ENCODE measurements at places on chromosomes 4 and X. TPM values are rescaled to one million over a fixed set of nuclear protein-coding genes. Genes with fewer than 3 reads are reported as not detected.

- H3K27ac ChIP-seq = no peak overlapping the region
- no peaks in the 10 kb centered on the region for H3K36me3 ChIP-seq
- H3K4me1 ChIP-seq = no peaks in the 10 kb centered on the region
- H3K27me3 ChIP-seq = no peaks in the 10 kb centered on the region
- no peak for ATAC-seq
These were observed 96.2 kb downstream of the RBM46 start for GRCh38 chr4:154877110-154877760.

Gene MAGEA3
- not detected for total RNA-seq

Gene CXCL10
- 2.1 TPM for total RNA-seq

GRCh38 chr4:47010912-47011446, 17.6 kb upstream of the GABRA4 start:
- no peaks in the 10 kb centered on the region for H3K36me3 ChIP-seq
- no peaks in the 10 kb centered on the region for H3K4me1 ChIP-seq
- H3K27me3 ChIP-seq = no peaks in the 10 kb centered on the region
- H3K4me3 ChIP-seq = no peak overlapping the region
- no peak for ATAC-seq

DNA sequence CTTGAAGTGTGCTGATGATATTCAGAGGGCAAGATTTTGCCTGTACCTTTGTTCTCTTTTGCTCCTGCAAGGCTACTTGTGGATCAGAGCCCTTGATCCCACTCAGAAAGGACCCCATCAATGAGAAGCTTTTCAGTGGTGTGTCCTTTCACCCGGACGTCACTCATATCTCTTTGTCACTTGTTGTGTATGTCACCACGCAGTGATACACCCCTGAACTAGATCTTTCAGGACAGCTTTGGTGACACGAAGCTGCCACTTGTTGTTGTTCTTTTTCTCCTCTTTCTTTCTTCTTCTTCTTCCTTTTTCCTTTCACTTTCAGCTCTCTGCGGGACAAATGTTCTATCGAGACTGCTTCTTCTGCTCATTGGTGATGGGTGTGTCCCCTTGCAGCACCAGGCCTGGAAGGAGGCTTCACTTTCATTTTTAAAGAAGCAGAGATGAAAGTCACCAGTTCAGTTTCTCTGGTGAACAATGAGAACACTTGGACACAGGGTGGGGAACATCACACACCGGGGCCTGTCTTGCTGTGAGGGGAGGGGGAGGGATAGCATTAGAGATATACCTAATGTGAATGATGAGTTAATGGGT, 83.6 kb downstream of the NBDY start:
- no peaks in the 10 kb centered on the region for H3K27me3 ChIP-seq
- ATAC-seq = no peak
- no peak overlapping the region for H3K4me3 ChIP-seq
- no peaks in the 10 kb centered on the region for H3K4me1 ChIP-seq
- no peaks in the 10 kb centered on the region for H3K36me3 ChIP-seq

Measured in gastroesophageal sphincter (tissue), 4 donors.